ENCODE measurements at places on chromosomes 12 and 14.
A peak's percentile ranks its signal among the peaks of the same experiment; 100 is the strongest.

DNA sequence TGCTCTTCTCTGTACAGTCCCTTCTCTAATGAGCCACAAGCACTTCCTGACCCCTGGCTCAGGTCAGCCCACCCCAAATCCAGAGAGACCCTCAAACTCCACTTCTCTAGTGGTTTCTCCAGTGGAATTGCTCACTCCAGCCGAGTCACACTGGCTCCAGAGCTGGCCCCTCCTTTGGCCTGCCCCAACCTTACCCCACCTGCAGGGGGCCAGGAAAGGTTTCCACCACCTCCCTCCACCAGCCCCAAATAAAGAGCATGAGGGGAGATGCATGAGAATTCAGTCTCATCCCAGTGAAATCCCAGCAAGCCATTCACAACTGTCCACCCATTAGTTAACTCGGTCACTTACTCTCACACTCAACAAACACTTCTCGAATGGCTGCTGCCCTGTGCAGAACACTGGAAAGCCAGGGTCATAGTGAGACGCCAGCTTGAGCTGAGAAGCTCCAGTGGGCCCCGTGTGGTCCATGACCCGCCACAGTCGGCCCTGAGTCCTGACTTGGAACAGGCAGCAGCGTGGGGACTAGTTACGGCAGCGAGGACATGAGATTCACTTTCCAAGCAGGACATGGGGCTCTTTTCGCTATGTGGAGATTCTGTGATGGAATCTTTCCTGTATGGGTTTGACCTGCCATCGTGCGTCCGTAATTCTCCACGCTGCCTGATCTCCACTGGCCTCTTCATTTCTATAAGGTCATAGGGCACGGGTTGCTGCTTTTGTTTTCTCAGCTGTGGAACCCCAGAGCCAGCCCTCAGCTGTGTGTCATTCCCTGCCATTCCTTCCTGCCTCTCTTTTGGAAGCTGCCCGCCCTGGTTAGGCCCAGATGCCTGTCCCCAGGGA, 44.2 kb downstream of the SLC6A12 start:
- no peak for DNase-seq
- peaks cover 16% of the 10 kb centered on the region for H3K4me1 ChIP-seq
- H3K36me3 ChIP-seq: no peaks in the 10 kb centered on the region
- H3K4me3 ChIP-seq: no peak overlapping the region
- H3K27ac ChIP-seq: no peak overlapping the region

GRCh38 chr14:54975856-54976255, 51.0 kb downstream of the WDHD1 start:
- H3K36me3 ChIP-seq: no peaks in the 10 kb centered on the region
- H3K4me3 ChIP-seq: no peak overlapping the region
- H3K27me3 ChIP-seq: no peaks in the 10 kb centered on the region

GRCh38 chr12:77102123-77102522, 36.8 kb upstream of the E2F7 start:
- no peak overlapping the region for H3K4me3 ChIP-seq
- no peak overlapping the region for H3K27ac ChIP-seq
- no peaks in the 10 kb centered on the region for H3K4me1 ChIP-seq
- H3K27me3 ChIP-seq: no peaks in the 10 kb centered on the region

GRCh38 chr14:96938946-96939345, 141.8 kb downstream of the VRK1 start:
- H3K4me1 ChIP-seq: no peaks in the 10 kb centered on the region
- no peak overlapping the region for H3K27ac ChIP-seq
- no peak for DNase-seq
- no peaks in the 10 kb centered on the region for H3K27me3 ChIP-seq

- peaks cover 27% of the 10 kb centered on the region for H3K27me3 ChIP-seq
- no peaks in the 10 kb centered on the region for H3K36me3 ChIP-seq
- H3K4me3 ChIP-seq: peak overlapping the region; percentile 63
- H3K27ac ChIP-seq: no peak overlapping the region
These were observed 92.9 kb downstream of the TMEM30B start for GRCh38 chr14:61188196-61188595.

- no peak overlapping the region for H3K27ac ChIP-seq
- DNase-seq: no peak
- H3K27me3 ChIP-seq: no peaks in the 10 kb centered on the region
- no peaks in the 10 kb centered on the region for H3K4me1 ChIP-seq
- H3K4me3 ChIP-seq: no peak overlapping the region
These were observed 26.3 kb upstream of the ST8SIA1 start for GRCh38 chr12:22360774-22361173.

DNA sequence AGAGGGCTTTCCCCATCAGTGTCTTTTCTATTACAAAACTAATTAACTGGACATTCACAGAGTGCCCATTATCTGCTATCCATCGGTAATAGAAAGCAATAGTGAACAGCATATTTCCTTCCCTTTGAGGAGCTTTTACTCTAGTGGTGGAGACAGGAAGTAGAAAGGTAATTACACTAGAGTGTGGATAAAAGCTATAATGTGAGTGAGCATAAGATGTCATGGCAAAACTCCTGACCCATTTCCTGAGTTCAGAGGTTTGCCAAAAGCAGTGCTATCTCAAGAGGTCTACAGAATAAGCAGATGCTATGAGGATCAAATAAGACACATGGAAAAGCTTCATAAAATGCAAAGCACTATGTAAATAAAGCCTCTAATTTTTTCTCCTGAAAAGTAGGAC, 24.0 kb downstream of the TIMELESS start:
- no peak overlapping the region for H3K4me3 ChIP-seq
- no peak for DNase-seq
- H3K27ac ChIP-seq: no peak overlapping the region
- no peaks in the 10 kb centered on the region for H3K4me1 ChIP-seq
- H3K36me3 ChIP-seq: no peaks in the 10 kb centered on the region
- H3K27me3 ChIP-seq: no peaks in the 10 kb centered on the region

DNA sequence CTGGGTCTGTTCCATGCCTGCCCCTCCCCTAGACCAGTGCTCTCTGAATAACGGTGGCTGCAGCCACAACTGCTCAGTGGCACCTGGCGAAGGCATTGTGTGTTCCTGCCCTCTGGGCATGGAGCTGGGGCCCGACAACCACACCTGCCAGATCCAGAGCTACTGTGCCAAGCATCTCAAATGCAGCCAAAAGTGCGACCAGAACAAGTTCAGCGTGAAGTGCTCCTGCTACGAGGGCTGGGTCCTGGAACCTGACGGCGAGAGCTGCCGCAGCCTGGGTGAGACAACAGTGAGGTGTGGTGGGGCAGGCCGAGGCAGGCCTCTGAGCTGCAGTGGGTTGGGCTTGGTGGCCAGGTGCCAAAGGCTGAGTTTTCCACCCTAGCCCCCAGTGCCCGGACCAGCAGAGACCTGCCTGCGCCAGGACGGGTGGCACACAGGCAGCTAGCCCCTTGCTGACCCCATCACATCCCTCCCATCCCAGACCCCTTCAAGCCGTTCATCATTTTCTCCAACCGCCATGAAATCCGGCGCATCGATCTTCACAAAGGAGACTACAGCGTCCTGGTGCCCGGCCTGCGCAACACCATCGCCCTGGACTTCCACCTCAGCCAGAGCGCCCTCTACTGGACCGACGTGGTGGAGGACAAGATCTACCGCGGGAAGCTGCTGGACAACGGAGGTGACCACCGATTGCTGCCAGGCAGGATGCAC, 28.2 kb upstream of the LRP1-AS start:
- H3K4me1 ChIP-seq: peaks cover 98% of the 10 kb centered on the region
- H3K27ac ChIP-seq: peak overlapping the region; percentile 85
- H3K36me3 ChIP-seq: peaks cover 46% of the 10 kb centered on the region
- no peaks in the 10 kb centered on the region for H3K27me3 ChIP-seq
- peak overlapping the region; percentile 21 for H3K4me3 ChIP-seq

DNA sequence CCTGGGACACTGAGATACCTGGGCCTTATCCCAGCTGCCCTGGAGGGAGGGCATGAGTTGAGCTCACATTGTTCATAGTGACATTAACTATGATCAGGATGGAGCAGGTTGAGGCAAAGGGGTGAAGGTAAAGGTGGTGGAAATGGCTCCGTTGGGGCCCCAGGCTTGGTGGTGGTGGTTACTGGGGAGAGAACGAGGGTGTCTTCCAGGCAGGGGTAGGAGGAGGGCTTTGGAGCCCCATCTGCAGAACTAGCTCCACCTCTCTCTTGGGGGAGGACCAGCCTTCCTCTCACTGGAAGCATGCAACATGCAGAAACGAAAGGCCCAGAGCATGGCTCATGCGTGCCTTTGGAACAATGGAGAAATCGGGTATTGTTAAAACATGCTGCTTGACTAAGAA, 217.0 kb downstream of the SLC41A2 start:
- peaks cover 12% of the 10 kb centered on the region for H3K4me1 ChIP-seq
- no peak overlapping the region for H3K27ac ChIP-seq
- no peak for DNase-seq
- H3K4me3 ChIP-seq: no peak overlapping the region

- no peak overlapping the region for H3K27ac ChIP-seq
- H3K4me1 ChIP-seq: no peaks in the 10 kb centered on the region
- H3K27me3 ChIP-seq: no peaks in the 10 kb centered on the region
- H3K36me3 ChIP-seq: no peaks in the 10 kb centered on the region
- no peak overlapping the region for H3K4me3 ChIP-seq
These were observed 89.8 kb downstream of the DICER1 start for GRCh38 chr14:95067526-95067925.

DNA sequence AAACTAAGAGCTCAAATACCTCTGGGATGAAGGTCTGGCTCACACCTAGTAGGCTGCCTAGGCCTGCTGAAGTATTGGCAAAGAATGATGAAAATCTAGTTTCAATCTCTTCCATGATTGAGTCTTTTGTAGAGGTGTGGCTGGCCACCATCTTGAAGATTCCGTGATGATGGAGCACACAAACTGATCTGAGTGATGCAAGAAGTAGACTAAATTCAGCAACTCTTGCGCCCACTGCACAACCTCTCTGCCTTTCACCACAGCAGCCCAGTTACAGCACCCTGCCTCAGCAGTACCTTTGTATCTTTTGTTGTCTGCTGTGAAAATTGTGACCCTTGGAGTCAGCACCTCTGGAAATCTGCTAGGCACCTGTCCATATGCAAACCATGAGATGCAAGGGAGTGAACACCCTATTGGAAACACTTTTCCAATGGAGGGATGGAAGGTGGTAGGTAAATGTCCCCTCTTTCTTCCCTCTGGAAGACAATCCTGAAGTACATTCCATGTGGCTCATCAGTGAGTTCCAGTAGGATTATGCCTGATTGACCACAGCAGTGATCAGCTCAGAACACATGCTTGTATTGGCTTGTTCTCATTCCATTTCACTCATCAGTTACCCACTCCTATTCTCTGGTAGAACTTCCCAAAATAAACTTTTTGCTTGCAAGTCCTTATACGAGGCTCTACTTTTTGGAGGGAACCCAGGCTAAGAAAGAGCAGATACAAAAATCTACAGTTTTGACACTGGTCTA, 58.6 kb downstream of the BTBD7 start:
- DNase-seq: no peak
- no peak overlapping the region for H3K4me3 ChIP-seq
- no peaks in the 10 kb centered on the region for H3K4me1 ChIP-seq
- H3K36me3 ChIP-seq: no peaks in the 10 kb centered on the region

DNA sequence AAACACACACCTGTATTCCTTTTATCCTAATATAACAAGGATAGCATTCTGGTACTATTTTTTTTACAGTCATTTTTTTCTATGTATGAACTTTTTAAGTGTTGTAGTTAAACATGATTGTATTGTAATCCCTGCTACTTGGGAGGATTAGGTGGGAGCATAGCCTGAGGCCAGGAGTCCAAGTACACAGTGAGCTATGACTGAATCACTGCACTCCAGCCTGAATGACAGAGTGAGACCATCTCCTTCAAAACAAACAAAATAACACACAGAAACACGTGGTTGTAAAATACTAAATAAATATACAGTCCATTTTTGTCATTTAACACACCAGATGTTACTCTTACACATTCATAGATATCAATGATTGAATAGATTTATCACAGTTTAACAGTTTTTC, 56.9 kb downstream of the MAP4K5 start:
- DNase-seq: no peak
- no peak overlapping the region for H3K27ac ChIP-seq
- no peaks in the 10 kb centered on the region for H3K27me3 ChIP-seq
- no peaks in the 10 kb centered on the region for H3K4me1 ChIP-seq
- H3K36me3 ChIP-seq: peaks cover 64% of the 10 kb centered on the region
- no peak overlapping the region for H3K4me3 ChIP-seq

DNA sequence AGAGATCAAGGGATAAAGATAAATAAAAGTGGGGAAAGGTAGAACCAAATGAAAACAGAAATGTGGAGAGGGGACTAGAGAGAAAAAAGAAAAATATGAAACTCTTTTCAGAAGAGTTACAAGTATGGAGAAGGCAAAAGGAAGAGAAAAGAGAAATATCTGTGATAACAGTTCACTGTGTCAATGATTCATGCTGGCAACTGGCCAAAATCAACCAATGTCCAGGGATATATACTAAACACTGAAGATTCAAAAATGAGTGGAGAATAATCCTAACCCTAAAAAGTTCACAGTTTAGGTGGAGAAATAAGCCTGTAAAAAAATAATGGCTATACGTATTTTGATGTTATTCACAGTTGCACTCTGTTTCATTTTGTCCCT, 372.3 kb upstream of the KITLG start:
- no peak overlapping the region for H3K4me3 ChIP-seq
- no peaks in the 10 kb centered on the region for H3K27me3 ChIP-seq
- H3K27ac ChIP-seq: no peak overlapping the region

DNA sequence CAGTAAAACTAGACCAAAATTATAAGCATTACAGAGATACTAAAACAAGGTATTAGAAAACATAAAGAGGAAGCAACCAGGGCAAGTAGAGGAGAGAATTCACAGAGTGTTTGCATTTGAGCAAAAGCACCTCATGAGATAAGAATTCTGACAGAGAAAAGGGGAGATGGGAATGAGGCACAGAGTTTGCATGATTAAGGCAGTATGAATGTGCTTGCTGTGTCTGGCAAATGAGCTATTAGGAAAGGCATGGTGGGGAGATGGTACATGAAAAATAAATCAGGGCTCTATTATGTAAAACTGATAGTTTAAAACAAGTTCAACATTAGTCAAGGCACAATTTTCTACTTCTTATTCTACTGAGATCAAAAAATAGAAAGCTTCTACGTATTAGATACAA, 23.1 kb downstream of the GARIN6 start:
- H3K27ac ChIP-seq: no peak overlapping the region
- DNase-seq: no peak
- H3K4me3 ChIP-seq: no peak overlapping the region

All from esophagus squamous epithelium (tissue), 5 donors.